ENCODE measurements at places on chromosomes 3 and 15. TPM values are rescaled to one million over a fixed set of nuclear protein-coding genes. Genes with fewer than 3 reads are reported as not detected.

DISP2 gene
- polyA plus RNA-seq = 0.11 TPM

DUOXA2 gene
- polyA plus RNA-seq = not detected

CLN6 gene
- polyA plus RNA-seq = 28.3 TPM

BCHE gene
- polyA plus RNA-seq = 7.9 TPM

FRMD5 gene
- polyA plus RNA-seq = 0.50 TPM

CHRFAM7A gene
- 4.1 TPM for polyA plus RNA-seq

CCDC9B gene
- polyA plus RNA-seq = 5.6 TPM

DTX3L gene
- 14.1 TPM for polyA plus RNA-seq

SENP5 gene
- 20.7 TPM for polyA plus RNA-seq

TAGLN3 gene
- 2.4 TPM for polyA plus RNA-seq

GLDN gene
- 0.32 TPM for polyA plus RNA-seq

ATP13A4 gene
- polyA plus RNA-seq = 1.3 TPM

ABHD5 gene
- polyA plus RNA-seq = 23.5 TPM

TRPM1 gene
- polyA plus RNA-seq = 0.45 TPM

PARP9 gene
- polyA plus RNA-seq = 17.0 TPM

MRAS gene
- 31.8 TPM for polyA plus RNA-seq

ANKRD34C gene
- polyA plus RNA-seq = not detected

DAPK2 gene
- polyA plus RNA-seq = 5.9 TPM

GCSAM gene
- polyA plus RNA-seq = 1.6 TPM

MEX3B gene
- 20.5 TPM for polyA plus RNA-seq

GABRB3 gene
- 5.8 TPM for polyA plus RNA-seq

RASGRP1 gene
- 15.0 TPM for polyA plus RNA-seq

P2RY12 gene
- 0.60 TPM for polyA plus RNA-seq

CCR9 gene
- polyA plus RNA-seq = 0.09 TPM
